ENCODE measurements at places on chromosomes 2 and 18. TPM values are rescaled to one million over a fixed set of nuclear protein-coding genes. Genes with fewer than 3 reads are reported as not detected.

Gene PROM2
- total RNA-seq = 2.4 TPM

Gene CRACDL
- total RNA-seq = 1.9 TPM

Gene LIMS1
- 170 TPM for total RNA-seq

Gene DUSP28
- total RNA-seq = 2.2 TPM

Gene GREB1L
- 14.9 TPM for total RNA-seq

Gene ABCG8
- total RNA-seq = 0.96 TPM

Gene SLC8A1
- 431 TPM for total RNA-seq

Gene CYS1
- 13.2 TPM for total RNA-seq

Gene NOL4
- total RNA-seq = 2.9 TPM

Gene SERPINB12
- 0.96 TPM for total RNA-seq

Gene RUFY4
- total RNA-seq = 13.7 TPM

Gene FAM237A
- not detected for total RNA-seq

Measured in umbilical cord (tissue), 2 donors.